Ovary (tissue), 10 donors: ENCODE measurements at places on chromosomes 12 and 14.

DNA sequence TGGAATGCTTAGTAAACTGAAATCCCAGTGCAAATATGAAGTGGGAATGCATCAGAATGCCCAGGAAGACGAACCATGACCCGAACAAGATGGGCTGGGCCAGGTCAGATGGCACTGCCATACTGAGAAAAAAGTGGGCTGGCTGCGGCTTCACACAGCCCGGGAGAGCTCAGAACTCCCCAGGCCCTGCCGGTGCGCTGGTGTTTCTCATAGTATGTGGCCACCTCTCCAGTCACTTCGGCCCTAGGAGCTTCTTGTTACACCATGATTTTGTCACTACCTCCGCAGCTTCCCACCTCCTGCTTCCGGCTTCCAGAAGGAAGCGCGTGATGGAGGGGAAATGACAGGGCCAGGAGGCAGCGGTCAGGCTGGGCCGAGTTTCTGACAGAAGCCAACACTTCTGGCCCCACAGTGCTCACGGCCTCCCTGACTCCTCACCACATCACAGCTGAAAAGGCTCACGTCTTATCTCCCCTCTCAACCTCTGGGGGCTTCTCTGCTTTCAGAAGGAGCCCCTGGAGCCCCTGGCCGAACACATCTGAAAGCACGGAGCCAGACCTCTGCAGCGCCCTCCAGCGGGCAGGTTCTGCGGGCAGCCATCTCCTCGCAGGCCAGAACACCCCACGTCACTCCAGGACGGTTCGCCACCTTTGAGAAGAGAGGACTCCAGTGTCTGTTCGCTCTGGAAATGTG lies 30.7 kb downstream of the DAD1 start:
- no peak for DNase-seq

- no peak for DNase-seq
Observed at GRCh38 chr12:51813931-51814310, 34.6 kb downstream of the FIGNL2 start.

GRCh38 chr12:52352951-52353350 lies 14.3 kb downstream of the KRT85 start:
- no peak for DNase-seq

DNA sequence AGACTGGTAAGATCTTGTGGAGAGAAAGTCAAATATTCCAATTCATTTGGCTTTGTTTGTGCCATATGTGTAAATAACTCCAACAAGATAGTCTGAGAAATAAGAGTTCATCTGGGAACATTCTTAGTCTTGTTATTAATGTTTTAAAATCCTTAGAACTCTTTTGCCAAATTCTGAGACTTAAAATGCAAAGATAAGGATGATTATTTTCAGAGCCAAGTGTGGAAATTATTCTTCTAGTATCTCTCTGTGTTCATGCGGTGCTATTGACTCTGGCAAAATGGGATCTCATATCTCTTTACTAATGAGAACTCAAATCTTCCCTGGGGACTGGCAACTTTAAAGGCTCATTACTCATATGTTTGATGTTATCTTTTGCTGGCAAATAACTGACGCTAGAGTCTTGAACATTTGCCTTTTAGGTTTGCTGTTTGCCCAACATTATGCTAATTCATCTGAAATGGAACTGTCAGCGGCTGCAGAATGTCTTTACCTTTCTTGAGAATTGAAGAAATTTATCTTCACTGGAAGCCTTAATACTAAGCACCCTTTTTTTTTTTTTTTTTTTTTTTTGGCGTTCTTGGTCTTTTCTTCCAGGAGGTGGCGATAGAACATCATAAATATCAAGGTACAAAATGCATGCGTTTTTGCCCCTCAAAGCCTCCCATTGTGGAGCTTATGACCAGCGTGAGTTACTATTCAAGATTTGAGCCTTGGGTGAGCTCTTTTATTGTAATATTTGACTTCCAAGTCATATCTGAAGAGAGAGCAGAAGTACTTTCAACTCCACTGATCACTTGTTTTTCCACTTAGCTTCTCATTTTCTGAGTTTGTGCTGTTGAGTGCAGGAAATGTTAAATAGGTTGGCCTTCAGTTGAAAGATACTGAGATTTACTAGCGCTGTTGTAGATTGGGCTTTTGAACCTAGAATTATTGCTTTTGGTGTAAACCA lies 86.5 kb downstream of the CAND1 start:
- DNase-seq, result no peak

DNA sequence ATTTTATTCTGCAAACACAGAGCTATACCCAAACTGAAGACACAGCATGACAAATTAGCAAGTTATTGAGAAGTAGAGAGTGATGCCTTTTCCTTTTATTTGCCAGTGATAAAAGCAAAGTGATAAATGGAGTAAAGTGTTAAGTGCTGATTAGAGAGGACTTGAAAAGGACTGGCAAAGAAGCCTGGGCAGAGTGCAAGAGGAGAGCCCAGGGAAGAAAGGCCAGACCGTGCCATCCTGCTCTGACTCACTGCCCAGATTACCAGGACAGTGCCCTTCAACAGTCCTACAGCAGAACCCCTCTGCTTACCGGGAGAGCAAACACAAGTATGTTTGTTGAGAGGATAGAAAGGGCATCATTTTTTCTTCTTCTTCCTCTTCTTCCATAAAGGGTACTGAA lies 106.5 kb downstream of the ETV6 start:
- no peak for DNase-seq

DNA sequence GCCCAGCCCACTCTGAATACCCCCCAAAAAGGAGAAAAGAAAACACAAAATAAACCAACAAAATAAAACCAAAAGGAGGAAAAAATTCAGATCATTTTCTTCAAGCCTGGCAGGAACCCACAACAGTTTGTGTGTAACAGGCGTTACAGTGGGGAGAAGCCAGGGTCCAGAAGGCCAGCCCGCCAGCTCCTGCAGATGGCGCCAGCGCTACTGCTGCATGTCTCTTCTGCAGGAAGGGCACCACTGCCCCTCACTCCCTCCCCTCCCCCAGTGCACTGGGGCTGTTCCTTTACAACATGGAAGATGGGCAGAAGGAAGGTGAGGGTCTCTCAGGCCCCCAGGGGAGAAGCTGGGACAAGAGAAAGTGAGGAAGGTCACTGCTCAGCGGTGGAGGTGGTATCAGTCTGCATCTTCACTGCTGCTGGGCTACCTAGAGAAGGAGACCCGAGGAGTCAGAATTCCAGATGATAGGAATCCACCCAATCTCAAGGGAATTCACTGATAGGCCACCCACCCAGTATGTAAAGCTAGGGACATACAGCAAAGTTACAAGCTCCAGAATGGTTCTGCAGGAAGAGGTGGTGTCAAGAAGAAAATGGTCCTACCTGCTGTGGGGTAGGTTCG lies 2.3 kb upstream of the NOP2 start:
- no peak for DNase-seq

DNA sequence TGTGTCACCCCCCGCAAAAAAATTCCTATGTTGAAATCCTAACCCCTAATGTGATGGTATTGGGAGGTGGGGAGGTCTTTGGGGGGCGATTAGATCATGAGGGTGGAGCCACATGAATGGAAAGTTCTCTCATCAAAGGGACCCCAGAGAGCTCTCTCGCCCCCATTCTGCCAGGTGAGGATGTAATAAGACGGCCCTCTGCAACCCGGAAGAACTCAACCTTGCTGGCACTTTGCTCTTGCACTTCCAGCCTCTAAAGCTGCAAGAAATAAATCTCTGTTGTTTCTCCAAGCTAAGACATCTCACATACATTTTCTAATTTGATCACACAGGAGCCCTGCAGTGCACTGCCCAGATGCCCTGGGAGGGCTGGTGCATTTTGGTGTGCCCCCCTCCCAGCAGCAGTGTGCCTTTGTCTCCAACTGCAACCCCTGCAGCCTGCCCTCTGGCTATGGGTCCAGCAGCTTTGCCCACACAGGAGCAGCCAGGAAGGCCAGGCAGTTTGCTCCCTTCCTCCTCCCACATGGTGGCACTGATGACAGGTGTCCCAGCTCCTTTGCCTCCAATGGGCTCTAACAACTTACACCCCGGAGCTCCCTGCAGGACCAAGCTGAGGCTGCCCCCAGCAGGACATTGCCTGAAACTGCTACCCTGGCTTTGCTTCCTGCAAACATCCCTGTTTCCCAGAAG lies 59.3 kb downstream of the C14orf132 start:
- no peak for DNase-seq

- DNase-seq, result no peak
Observed at GRCh38 chr12:104586351-104586919, 129.7 kb downstream of the CHST11 start.

DNA sequence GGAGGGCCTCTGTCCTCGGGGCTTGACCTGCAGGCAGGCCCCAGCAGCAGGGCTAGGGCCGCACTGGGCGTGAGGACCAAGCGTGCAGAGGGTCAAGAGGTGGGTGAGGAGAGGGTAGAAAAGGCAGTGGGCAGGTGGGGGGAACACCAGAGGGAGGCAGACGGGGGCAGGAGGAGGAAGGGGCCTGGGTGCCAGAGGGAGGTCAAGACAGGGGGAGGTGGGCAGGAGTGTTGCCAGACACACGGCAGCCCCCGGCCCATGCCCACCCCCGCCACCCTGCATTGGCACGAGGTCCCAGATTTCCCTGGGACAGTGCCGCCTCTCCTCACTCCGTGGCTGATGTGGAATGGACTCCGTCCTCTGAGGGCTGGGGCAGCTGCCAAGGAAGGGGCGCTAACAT lies 8.2 kb downstream of the TMEM121 start:
- DNase-seq, result no peak

GRCh38 chr14:93536945-93537344 lies 106.2 kb downstream of the UNC79 start:
- DNase-seq, result no peak
